ENCODE measurements at places on chromosomes 1 and 21. TPM values are rescaled to one million over a fixed set of nuclear protein-coding genes. Genes with fewer than 3 reads are reported as not detected.
A peak's percentile ranks its signal among the peaks of the same experiment; 100 is the strongest.

DNA sequence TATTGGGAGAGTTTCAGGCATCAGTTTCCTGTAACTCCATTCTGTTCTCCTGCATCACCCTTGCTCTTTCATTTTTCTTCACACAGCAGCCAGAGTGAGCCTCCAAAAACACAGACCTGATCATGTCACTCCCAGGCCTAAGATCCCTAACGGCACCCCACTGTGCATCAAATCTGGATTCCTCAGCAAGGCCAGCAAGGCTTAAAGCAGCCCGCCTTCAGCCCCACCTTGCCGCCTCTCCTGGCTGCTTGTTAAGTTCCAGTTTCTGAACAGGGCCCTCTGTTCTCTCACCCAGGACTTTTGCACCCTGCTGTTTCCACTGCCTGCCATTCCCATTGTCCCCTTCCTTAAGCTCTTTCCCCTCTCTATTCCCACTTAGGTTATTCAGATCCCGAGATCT, 29.3 kb downstream of the C1orf116 start:
- DNase-seq, result no peak

GRCh38 chr1:224544346-224545110, 71.6 kb upstream of the CNIH3 start:
- DNase-seq, result no peak

GRCh38 chr1:167904652-167905130, 9.2 kb downstream of the ADCY10 start:
- DNase-seq, result no peak

DNA sequence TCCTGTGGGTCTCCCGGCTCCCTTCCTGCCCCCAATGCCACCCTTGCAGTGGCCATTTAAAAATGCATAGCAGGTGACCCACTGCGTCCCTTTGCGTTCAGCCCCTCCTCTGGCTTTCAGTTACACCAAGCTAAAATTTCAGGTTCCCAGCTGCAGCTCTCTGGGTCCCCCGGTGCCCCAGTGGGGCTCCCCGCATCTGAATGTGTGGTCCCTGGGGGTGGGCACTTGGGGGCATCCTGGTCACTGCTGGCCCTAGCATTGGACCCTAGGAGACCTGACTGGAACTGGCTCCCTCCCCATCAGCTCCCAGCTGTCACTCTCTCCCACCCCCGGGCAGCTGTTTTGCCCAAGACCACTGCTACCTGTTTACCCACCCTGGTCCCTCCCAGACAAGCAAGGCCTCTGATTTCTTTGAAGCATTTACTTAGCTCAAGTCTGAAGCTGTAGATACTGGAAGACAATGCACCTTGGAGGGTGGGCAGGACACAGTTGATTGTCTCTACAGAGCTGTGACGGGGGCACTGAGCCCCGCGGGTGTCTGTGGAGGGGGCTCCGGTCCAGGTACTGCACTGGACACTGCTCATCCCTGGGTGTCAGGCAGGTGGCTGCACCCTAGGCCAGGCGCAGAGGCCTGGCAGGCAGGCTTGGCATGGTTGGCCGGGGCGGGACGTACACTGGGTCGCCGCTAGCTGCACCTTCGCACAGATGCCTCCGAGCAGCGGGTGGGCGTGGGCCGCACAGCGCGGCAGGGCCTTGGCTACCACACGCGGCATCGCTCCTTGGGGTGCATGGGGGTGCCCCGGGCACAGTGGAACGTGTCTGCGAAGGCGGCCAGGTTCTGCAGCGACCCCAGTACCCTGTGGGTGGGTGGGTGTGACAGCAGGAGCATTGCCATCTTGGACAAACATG, 3.9 kb downstream of the PRXL2B start:
- no peak for DNase-seq

DNA sequence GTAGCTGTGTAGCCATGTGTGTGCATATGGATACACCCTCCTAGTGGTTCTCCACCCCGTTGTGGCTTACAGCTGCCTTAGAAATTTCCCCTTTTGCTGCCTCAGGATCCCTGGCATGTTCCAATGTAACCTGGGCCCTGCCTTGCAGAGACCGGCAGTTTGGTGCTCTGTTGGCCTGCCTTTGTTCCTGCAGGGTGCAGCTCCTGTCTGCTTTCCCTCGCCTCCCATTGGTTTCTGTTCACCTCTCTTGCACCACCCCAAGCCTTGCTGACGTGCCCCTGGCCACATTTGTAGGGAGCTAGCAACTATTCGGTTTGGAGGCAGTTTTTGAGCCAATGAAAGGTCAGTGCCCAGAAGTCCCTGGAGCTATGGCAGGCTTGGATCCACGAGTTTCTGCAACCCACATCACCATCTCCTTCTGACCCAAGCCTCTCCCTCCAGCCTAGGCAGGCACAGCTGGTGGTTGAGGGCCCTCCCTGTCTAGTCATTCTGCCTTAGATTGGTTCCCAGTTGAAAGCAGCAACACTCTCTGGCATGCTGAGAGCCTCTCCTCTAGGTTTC, 54.9 kb downstream of the MAB21L3 start:
- DNase-seq, result no peak

DNA sequence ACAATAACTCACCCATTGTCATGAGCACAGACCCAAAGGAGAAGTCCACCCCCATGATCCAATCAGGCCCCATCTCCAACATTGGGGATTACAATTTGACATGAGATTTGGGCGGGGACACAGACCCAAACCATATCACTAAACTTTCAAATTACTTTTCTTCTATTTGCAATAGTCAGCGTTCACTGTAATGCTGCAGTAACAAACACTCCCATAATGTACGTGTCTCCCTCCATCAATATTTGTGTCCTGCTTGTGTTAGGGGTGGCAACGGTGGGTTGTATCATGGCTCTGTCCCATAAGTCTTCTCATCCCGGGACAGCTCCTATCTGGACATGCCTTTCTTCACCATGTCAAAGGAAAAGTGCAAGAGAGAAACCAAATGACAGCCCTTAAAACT, 26.2 kb downstream of the TFF3 start:
- DNase-seq, result no peak

DNA sequence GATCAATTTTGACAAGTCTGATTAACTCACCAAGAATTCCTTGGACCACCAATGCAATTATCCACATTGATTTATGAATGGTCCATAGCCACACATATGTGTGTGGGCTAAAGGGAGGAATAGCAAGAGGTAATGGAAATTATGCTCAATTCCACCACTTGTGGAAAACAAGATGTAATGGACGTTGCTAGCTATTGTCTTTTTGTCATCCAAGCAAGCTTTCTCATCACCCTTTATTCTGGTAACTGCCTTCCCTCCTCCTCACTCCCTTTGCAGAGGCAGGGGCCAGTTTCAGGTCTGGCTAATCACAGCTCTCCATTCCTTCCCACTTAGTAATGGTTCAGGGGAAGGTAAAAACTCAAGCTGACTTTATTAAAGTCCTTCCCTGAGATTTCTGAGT, 24.7 kb upstream of the RAB3GAP2 start:
- no peak for DNase-seq

DNA sequence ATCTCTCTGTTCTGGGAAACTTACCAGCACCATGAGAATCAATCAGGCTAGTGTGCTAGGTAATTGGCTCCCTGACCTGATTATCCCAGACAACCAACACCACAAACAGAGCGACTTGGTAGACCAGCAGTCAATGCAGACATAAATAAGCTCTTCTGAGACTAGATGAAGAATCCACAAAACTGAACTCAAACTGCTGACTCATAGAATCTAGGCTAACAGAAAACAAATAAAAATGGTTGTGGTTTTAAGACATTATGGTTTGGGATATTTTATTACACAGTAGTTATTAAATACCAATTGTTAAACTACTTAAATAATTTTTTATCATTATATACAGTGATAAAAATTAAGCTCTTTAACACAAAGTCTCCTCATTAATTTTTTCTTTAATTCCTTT, 535.7 kb downstream of the COL11A1 start:
- DNase-seq, result no peak

GRCh38 chr1:8941906-8942305, 3.8 kb upstream of the CA6 start:
- DNase-seq, result no peak

DNA sequence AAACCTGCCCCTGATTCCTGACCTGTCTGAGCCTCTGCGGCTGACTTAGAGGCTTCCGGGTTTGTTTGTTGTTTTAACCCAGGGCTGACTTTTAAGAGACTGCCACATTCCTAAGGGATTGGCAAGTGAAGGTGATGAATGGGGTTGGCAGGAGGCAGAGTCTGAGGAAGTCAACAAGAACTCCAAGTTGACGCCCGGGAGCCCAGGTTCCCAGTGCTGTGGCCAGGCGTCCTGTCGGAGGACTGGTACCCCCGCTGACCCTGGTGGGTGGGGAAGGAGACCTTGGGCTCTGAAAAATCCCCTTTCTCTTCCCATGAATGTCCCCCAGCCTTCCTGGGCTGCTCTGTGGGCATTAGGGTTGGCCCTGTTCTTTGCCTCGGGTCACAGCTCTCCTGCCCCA, 19.7 kb upstream of the EPS8L3 start:
- DNase-seq, result no peak

- no peak for DNase-seq
These were observed 22.6 kb downstream of the FMO5 start for GRCh38 chr1:147202576-147202975.

DNA sequence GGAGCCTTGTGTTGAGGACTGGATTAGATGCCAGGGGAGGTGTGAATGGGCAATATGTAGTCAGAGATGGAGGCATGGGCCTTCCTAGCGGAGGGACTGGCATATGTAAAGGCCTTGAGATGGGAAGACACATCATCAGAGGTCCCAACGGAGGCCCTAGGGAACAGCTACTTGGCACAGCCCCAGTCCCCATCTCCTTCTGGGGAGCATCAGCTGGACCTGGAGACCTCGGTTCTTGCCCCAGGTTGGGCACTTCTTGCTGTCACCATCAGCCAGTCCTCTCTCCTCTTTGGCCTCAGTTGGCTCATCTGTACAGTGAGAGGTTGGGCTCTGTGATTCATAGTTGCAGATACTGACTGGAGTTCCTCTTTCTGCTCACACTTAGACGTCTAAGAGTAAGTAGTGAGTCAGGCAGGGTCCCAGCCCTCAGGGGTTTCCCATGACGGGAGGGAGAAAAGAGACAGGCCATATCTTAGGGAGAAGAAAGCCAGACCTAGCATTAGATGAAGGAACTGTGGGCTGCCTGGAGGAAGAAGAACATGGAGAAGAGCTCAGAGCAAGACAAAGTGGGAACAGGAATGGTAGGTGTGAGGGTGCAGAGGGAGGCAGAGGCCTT, 3.4 kb upstream of the MARCKSL1 start:
- DNase-seq, result no peak

GRCh38 chr1:161313554-161314200, 504 bp upstream of the SDHC start:
- DNase-seq, result no peak

DNA sequence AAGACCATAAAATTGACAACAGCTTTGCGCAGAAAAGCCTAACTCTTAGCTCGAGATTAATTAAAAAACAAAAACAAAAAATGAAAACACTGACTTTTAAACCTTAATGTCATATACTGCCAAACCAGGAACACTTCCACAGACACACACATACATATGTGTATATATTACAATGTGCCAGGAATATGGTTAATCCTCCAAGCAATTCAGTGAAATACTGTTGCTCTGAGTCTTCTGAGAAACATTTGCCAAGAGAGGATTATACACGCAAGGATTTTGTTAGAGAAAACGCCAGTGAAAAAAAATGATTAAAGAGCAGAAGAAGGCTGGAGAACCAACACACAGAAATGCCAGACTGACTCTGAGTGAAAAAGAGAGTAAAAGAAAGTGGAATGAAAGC, 116.7 kb upstream of the CHRM3 start:
- no peak for DNase-seq

GRCh38 chr21:37195059-37195458, 72.1 kb downstream of the VPS26C start:
- no peak for DNase-seq

GRCh38 chr1:89022167-89022959, at the start of gene GBP3:
GBP3 (minus strand) TSS chr1:89022866; CDS start chr1:89020721, 2,145 bp downstream.
- peak; percentile 6 for DNase-seq

Gene CFHR1
- polyA plus RNA-seq, result not detected

Gene AKR7A2
- polyA plus RNA-seq, result 45.3 TPM

Gene OR14K1
- not detected for polyA plus RNA-seq

Gene RORC
- polyA plus RNA-seq, result 10.8 TPM

Gene TNN
- 4.6 TPM for polyA plus RNA-seq

Data from forelimb muscle (tissue), 1 donor.